Body of pancreas (tissue), 4 donors: ENCODE measurements at places on chromosomes 6 and 20. TPM values are rescaled to one million over a fixed set of nuclear protein-coding genes. Genes with fewer than 3 reads are reported as not detected.

DNA sequence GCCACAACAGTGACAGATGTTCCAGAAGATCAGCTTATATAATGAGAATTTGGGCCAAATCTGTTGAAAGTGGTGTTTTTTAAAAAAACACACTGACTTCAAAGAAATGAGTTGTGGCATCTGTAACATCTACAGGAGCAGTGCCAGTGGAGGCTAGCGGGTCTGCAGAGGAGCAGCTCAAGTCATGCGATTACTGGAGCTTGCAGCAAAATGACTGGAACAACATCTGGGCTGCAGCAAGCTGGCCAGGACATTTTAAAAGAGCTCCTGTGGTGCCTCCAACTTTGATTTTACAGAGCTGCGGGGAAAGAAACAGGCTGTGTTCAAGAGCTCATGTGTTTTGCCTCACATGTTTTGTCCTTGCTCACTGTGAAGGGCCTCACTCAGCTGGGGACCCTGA is 57.2 kb downstream of the TBX18 start:
- no peaks in the 10 kb centered on the region for H3K27me3 ChIP-seq
- H3K36me3 ChIP-seq: no peaks in the 10 kb centered on the region
- H3K27ac ChIP-seq: no peak overlapping the region
- H3K4me3 ChIP-seq: no peak overlapping the region
- no peaks in the 10 kb centered on the region for H3K4me1 ChIP-seq

The PRR18 gene
- not detected for total RNA-seq

The MAP7 gene
- total RNA-seq: 19.7 TPM

- DNase-seq: no peak
- no peak overlapping the region for H3K4me3 ChIP-seq
- H3K36me3 ChIP-seq: no peaks in the 10 kb centered on the region
- H3K27ac ChIP-seq: no peak overlapping the region
Observed at GRCh38 chr20:7879883-7880282, 60.4 kb downstream of the HAO1 start.

GRCh38 chr20:33034115-33034514 is 2.7 kb downstream of the BPIFB6 start:
- no peaks in the 10 kb centered on the region for H3K27me3 ChIP-seq
- H3K36me3 ChIP-seq: no peaks in the 10 kb centered on the region
- DNase-seq: no peak
- H3K27ac ChIP-seq: no peak overlapping the region
- no peaks in the 10 kb centered on the region for H3K4me1 ChIP-seq
- no peak overlapping the region for H3K4me3 ChIP-seq

The MAFB gene
- total RNA-seq: 21.1 TPM

DNA sequence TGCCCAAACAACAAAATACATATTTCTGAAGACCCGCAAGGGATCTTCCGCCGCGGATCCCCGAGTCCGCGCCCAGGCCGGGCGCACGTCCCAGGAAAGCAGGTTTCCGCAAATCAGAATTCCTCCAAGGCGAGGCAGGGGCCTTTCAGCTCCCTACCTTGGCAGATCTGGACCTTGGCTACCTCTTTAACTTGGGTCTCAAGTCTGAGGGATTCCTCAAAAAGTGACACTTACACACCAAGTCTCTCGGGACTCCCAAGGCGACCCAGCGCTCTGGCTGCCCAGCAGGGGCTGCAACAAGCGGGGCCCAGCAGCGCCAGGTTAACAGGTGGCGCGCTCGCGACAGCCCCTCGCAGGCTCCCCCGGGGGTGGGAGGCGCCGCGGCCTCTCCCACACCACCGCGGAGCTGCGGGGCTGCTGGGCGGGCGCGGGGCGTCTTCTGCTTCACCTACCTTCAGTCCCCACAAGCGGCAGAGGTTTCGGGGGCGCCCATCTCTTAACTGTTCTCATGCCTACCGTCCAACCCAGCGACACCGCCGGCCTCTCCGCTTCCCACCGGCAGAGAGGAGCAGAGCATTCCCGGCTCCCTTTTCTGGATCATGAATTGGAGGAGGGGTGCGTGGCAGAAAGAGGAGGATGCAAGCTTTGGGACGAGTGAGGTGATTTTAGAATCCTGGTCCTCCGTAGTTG is 414 bp downstream of the SIM1 start:
- H3K36me3 ChIP-seq: no peaks in the 10 kb centered on the region
- no peaks in the 10 kb centered on the region for H3K27me3 ChIP-seq
- peaks cover 16% of the 10 kb centered on the region for H3K4me1 ChIP-seq
- DNase-seq: peak; percentile 19

The KHDC1L gene
- not detected for total RNA-seq

DNA sequence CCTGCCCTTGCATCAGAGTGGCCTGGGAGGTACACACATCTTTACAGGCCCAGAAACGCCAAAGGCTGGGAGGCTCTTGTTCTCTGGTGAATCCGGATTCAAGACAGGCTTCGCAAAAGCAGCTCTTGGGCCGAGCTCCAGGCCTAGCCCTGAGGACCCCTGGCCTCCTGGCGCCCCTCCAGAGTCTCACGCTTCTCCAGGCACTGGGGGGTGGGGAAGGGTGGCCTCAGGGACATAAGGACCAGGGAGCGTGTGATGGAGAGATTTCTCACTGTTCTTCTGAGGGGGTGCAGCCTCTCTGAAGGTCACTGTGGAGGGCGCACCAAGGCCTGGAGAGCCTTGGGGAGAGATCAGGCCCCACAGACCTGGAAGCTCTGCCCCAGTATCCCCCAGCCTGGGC is 349.2 kb downstream of the ZFAND3 start:
- no peak overlapping the region for H3K27ac ChIP-seq
- peaks cover 21% of the 10 kb centered on the region for H3K4me1 ChIP-seq
- no peak overlapping the region for H3K4me3 ChIP-seq
- H3K27me3 ChIP-seq: no peaks in the 10 kb centered on the region

DNA sequence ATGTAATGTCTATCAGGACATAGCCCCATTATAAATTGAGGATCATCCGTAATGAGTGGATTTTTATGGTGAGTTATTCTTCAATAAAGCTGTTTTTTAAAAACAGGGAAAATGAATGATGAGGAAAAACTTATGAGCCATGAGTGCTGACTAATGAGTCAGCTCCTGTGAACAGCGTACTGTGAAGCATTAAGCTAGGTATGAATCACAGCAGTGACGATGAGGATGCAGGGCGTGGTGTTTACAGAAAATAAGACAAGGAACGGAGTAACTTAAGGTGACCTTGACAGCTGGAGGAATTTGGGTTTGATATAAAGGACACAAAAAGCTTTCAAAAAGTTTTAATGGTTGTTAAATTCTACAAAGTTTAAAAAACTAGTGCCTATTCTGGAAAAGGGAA is 96.3 kb downstream of the FOXF2 start:
- no peak overlapping the region for H3K4me3 ChIP-seq
- no peaks in the 10 kb centered on the region for H3K36me3 ChIP-seq
- DNase-seq: no peak
- no peaks in the 10 kb centered on the region for H3K27me3 ChIP-seq
